ENCODE measurements at places on chromosomes 2 and 18.

- no peak for DNase-seq
Observed at GRCh38 chr2:43196768-43197587, 29.4 kb downstream of the ZFP36L2 start.

- DNase-seq, result no peak
Observed at GRCh38 chr2:206387808-206388207, 55.5 kb upstream of the ADAM23 start.

GRCh38 chr2:195711478-195711877 lies 54.5 kb downstream of the SLC39A10 start:
- DNase-seq, result no peak

- no peak for DNase-seq
Observed at GRCh38 chr2:134120406-134120732, 133.5 kb upstream of the MGAT5 start.

DNA sequence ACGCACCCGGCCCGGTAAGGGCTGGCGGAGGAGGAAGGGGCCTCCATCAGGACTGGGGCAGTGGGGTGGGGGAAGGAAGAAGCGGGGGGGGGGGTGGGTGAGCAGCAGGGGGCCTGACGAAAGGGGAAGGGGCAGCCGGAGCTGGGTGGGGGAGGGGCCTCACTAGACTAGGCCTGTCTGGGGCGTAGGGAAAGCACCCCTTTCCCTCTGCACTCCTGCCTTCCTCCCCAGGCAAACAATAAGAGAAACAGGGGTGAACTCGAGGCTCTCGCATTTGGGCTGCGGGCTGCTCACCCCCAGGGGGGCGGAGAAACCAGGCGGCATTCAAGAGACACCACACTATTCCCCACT lies 82.7 kb upstream of the POMC start:
- DNase-seq, result no peak

DNA sequence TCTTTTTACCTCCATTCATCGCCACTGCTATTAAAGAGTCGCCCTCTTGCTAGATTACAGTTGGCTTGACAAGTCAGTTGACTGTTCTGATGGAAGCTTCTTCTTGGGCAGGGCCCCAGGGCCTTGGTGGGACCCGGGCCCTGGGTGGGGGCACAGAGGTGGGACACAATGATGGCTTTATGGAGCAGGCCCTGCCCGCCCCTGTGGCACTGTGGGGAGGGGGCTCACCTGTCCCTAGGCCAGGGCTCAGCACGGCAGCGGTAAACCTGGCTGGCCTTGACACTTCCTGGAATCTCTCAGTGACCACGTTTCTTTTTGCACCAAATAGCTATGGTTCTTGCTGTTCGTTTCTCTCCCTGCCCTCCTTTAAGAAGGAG lies 4.9 kb upstream of the HS6ST1 start:
- no peak for DNase-seq

DNA sequence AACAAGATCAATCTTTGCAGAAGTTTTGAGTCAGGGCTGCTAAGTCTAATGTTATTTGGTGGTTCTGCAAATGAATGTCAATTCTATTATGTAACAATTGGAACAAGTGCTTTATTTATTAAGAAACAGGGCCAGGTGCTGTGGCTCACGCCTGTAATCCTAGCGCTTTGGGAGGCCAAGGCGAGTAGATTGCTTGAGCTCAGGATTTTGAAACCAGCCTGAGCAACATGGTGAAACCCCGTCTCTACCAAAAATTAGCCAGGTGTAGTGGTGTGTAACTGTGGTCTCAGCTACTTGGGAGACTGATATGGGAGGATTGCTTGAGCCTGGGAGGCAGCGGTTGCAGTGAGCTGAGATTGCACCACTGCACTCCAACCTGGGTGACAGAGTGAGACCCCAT lies 13.2 kb upstream of the RNF103 start:
- DNase-seq, result no peak

DNA sequence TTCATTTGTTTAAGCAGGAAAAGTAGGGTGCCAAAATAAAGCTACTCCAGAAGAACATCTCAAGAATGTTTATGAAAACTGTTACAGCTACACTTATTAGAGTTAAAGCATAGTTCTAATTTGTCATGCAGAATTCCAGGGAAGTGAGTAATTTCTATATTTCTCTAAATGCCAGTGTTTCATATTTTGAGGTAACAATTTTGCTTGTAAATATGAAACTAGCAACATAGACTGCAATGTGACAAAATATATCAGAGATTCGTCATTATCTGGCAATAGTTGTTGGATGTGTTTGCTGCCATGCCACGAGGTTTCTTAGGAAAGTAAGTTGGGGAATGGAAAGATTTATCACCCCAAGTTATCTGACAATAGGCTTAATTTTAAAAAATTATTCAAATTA lies 424.1 kb upstream of the ZEB2 start:
- DNase-seq, result no peak

GRCh38 chr2:41873102-41874031 lies 174.5 kb upstream of the PKDCC start:
- DNase-seq, result no peak

- peak; percentile 23 for DNase-seq
Observed at GRCh38 chr2:202034249-202035088, 814 bp downstream of the FZD7 start.

DNA sequence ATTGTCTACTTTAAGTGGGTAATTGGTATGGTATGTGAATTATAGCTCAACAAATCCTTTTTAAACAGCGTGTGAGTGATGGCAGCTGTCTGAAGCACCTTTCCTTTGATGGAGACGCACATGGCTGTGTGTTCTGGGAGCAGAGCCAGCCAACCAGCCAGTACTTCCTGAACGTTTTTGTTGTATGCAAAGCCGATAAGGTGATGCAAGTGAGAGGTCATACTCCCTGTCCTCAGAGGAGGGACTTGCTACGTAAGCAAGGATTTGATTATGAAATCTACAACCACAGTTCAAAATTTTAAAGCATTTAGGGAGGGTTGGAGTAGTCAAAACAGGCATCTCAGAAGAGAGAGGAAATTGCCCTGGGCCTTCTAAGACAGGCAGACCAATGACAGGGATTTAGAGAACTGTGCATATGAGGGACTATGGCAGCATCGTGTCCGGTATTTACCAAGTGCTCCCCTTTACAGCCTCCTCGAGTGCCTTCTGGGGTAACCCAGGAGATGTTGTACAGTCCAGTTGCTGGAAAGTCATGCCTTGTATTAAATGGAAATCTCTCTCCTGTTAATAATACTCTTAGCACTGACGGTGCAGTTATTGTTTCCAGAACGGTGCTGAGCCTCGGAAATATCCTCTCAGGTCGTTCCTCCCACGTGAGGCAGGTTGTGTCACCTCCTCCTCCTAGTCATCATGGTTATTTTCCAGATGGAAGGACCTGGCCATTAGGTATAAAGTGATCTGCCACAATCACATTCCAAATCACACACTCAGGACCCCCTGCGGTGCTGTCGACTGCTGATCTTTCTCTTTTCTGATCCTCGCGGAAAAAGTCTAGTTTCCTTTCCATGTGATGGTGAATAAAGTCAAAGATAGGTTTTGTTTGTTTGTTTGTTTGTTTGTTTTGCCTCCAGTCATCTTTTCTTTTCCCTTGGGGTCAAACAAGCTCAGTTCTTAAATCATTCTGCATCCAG lies 28.4 kb downstream of the ARHGEF4 start:
- DNase-seq, result no peak

- no peak for DNase-seq
Observed at GRCh38 chr2:46167924-46168323, 129.3 kb upstream of the EPAS1 start.

DNA sequence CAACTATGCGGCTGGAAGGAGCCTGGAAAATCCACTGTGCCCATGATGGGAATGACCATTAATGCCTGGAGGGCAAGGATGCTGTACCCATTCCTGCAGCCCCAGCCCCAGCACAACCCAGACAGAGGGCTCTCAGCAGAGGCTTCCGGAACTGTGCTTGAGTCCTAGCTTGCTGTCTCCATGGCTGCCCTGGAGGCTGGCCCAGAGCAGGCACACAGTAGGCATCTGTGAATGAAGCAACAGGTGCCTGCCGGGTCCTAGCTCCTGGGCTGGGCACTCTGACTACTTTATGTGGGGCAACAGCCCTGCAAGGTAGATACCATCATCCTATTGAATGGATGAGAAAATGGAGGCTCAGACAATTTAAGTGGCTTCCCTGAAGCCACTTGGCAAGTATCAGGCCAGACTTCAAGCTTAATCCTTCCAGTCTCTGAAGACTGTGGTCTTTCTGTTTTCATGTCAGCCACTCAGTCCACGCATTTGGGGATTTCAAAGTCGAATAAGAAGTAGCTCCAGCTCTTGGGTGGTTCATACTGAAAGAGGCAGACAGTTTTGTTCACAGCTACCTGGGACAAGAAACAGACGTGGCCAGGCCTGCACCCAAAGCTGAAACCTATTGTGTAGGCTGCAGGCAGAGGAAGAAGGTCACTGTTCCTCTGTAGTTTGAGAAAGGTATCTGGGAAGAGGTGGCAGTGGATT lies 237.5 kb downstream of the ZBTB7C start:
- DNase-seq, result no peak

- no peak for DNase-seq
Observed at GRCh38 chr18:22188559-22189267, 19.3 kb downstream of the GATA6 start.

DNA sequence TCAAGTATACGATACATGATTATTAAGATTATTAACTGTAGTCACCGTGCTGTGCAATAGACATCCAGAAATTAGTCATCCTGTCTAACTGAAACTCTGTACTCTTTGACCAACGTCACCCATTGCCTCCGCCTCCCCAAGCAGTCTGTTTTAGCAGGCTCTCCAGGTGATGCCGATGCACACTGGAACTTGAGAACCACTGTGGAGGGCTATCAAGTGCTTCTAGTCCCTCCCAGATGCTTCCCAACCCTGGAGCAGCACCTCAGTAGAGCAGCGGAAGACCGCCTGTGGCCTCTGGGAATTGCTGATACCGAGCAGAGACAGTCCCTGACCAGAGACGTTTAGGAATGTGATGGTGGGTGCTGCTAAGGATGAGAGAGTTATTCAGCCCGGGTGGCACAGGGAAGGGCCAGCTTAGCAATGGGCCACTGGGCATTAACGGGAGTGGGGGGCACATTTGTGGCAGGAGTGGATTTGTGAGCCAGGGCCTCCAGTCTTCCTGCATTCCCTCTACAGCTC lies 50.7 kb downstream of the LIPG start:
- no peak for DNase-seq

- no peak for DNase-seq
Observed at GRCh38 chr2:127072396-127072795, 34.6 kb downstream of the BIN1 start.

All from stimulated activated CD4-positive, alpha-beta T cell treated with anti-CD3 and anti-CD28 coated beads, Interleukin-12 subunit alpha, Interleukin-12 subunit beta, amount 100 ng/mL, for 24 hours (primary cell).